Breast epithelium (tissue), 4 donors: ENCODE measurements at places on chromosomes 4 and X. TPM values are rescaled to one million over a fixed set of nuclear protein-coding genes. Genes with fewer than 3 reads are reported as not detected.

DNA sequence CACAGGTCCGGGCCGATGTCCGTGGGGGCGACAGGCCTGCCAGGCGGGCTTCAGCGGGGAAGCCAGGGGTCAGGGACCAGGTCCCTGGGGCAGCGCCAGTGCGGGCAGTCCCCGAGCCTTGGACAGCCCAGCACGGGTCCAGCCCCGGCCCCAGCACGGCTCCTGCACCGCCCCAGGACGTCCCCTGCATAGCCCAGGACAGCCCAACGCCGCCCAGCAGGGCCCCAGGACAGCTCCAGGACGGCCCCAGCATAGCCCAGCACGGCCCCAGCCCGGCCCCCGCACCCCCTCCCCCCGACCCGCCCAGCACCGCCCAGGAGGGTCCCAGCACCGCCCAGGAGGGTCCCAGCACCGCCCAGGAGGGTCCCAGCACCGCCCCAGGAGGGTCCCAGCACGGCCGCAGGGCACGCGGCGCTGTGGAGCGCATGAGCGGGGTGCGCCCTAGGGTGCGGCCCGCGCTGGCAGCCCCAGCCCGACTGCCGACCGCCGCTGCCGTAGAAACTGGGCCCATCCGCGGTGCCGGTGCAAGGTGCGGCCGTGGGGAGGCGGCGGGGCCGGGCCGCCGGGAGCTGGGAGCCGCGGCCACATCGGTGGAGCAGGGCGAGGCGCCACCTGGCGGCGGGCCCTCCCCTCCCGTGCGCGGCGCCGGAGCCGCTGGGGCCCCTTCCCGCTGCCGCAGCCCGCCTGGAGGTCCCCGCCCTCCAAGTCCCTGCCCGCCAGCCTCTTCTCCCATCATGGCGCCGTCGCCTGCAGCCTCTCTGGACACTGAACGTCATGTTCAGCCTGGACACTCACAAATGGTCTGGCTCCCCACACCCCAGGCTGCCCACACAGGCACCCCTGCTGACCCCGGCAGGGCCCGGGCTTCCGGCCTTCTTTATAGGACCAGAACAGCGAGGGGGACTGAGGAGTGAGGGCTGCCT is 106.8 kb upstream of the NKX1-1 start:
- DNase-seq = no peak

GRCh38 chr4:121164291-121164690 is at the start of gene TNIP3:
TSS of gene TNIP3 (minus strand) at chr4:121164321. CDS start at chr4:121164125, 196 bp downstream.
- DNase-seq = no peak

LPAR4 gene
- 0.32 TPM for total RNA-seq

DNA sequence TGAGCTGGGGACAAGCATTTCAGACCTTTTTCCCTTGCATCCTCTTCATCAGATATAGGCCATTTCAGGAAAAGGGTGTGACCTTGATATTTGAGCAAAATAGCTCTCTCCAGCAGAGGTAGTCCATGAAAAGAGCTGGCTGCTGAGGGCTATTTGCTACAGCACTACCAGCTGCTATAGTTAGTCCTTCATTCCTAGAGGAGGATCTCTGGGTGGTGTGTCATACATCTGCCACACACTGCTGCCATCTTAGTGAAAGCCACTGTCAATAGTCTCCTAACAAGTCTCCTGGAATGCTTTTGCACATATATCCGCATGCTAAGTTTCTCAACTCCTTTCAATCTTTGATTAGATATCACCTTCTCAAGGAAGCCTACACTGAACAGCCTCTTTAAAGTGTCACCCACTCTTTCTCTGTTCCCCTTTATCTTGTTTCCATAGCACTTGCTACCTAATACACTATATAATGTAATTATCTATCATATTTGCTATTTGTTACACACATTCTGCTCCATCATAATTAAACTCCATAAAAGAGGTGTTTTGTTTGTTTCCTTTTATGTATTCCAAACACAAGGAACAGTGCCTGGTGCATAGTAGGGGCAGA is 131.9 kb downstream of the TBC1D19 start:
- DNase-seq = no peak

FAM149A gene
- 22.9 TPM for total RNA-seq

DNA sequence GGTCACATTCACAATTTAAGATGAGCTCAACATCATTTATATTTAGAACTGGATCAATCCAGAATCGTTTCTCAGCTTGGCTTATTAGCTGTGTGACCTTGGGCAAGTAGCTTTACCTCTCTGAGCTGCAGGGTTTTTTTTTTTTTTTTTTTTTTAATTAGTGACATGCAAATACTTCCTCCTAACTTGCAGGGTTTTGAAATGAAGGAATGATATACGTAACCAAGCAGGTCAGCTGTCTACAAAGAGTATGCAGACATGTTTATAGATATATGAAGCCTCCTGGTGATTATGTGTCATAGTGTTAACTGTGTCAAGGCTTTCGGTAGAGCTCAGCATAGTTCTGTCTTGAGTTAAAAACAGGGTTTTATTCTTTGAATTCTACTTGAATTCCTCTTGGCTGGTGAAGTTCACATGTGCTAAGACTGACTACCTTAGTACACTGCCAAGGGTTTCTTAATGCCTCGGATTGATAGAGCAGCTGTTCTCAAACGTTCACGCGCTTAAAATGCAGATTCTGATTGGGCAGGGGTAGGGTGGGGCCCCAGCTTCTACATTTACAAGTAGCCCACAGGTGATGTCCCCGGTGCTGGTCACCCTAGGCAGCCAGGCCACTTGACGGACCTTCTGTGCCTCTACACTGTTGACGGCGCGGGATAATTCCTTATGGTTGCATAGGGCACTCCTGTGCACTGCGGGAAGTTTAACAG is 654 bp upstream of the STS start:
- no peak for DNase-seq

- no peak for DNase-seq
Measured at GRCh38 chr4:24519649-24520048, 64.7 kb downstream of the DHX15 start.

MTCP1 gene
- total RNA-seq = 2.3 TPM

XPNPEP2 gene
- 0.44 TPM for total RNA-seq

DNA sequence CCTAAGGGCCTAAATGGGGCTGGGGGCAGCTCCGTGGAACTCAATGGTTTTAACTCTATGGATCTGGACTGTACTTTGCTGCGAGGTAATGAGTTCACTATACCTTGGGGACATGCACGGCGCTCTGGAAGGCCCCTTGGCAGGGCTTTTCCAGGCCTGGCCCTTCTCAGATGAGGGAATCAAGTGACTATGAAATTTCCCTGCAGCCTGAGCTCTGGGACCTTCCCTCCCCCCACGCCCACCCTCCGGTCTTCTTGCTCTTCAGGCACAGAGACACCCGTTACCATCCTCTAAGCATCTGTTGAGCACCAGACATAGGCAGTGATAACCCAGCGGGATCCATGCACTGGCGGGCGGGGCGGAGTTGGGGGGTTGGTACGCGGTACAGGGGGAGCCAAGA is 109.2 kb downstream of the PSAPL1 start:
- DNase-seq = no peak

- DNase-seq = peak; percentile 26
Measured at GRCh38 chr4:1192493-1193205, 20.3 kb upstream of the SPON2 start.

BANK1 gene
- 13.3 TPM for total RNA-seq

DNA sequence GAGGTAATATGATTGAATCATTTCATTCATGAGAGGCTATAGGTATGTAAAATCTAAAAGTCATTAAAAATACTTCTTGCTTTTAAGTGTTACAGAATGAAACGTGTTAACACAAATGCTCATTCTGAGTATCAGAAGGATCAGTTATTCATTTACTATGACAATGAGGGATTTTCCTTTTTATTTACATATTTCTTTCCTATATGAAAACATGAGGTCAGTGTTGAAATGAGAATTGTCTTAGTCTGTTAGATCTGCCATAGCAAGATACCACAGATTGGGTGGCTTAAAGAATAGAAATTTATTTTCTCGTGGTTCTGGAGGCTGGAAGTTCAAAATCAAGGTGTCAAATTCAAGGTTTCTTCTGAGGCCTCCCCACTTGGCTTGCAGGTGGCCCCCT is 181.2 kb downstream of the ARHGAP10 start:
- no peak for DNase-seq

- peak; percentile 49 for DNase-seq
Measured at GRCh38 chr4:104064646-104065577, 345.1 kb upstream of the TACR3 start.

SPANXN4 gene
- total RNA-seq = not detected

FIP1L1 gene
- 43.7 TPM for total RNA-seq

DNA sequence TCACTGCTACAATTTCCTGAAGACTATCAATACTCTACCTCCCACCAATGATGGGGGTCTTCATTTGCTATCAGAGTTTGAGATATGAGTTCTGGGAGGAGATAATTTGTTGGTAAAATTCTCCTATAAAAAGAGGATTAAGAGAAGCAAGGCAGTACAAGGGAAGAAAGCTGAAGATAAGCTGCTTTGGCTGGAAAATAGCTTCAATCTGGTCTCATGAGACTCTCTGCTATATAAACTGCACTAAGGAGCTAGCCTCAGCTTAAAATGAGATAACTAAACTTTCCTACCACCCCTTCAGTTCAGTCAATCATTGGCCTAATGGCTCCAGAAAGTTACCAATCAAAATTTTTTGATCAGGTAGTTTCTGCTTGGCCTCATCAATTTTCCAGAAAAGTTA is 2105.0 kb downstream of the ARAP2 start:
- no peak for DNase-seq

GRCh38 chr4:15925830-15926229 is 12.7 kb downstream of the FGFBP1 start:
- DNase-seq = no peak

GRCh38 chr4:122876456-122876855 is 45.9 kb downstream of the NUDT6 start:
- no peak for DNase-seq

- peak; percentile 41 for DNase-seq
Measured at GRCh38 chr4:128863312-128864075, 54.0 kb downstream of the JADE1 start.

MAGEA11 gene
- not detected for total RNA-seq

- DNase-seq = no peak
Measured at GRCh38 chr4:84479663-84480062, 19.4 kb downstream of the NKX6-1 start.

PLXNB3 gene
- total RNA-seq = 17.9 TPM

DNA sequence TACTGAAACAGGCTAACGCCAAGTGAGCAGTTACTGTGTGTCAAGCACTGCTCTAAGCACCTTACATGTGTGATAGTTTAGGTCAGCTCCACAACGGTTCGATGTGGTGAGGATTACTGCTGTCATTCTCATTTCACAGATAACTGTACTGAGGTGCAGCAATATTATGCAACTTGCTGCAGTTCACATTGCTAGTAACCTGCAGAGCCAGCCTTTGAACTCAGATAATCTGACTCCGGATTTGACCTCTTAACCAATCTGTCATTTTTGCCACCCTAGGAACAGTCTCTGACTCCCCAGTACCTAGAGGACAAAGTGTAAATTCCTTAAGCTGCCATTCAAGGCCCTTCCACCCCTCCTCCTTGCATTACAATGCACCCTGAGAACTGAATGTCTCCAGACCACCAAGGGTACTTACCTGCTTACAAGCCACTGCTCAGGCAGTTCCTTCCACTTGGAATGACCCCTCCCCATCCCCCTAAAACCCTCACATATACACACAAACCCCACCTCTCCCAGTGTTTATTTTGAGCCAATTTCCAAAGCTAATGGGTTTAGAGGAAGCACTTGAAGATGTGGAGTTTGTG is 24.9 kb downstream of the EFNB1 start:
- DNase-seq = no peak

DNA sequence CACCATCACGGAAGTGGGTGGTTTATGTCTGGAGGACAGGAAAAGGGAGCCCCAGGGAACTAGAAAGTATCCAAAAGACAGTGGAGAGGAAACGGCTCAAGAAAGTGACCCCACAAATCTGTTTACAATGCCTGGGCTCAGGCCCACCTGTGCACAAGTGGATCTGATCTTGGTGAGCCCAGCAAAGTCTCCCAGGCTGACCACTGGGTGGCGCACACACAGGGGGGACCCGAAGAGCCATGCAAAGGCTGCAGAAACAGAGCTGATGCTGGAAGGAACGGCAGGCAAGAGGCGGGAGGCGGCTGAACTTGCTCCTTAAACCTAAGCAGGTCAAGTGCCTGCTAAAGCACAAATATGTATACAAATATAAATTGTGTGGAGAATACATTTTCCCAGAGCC is 9.6 kb downstream of the HAUS7 start:
- no peak for DNase-seq

DNA sequence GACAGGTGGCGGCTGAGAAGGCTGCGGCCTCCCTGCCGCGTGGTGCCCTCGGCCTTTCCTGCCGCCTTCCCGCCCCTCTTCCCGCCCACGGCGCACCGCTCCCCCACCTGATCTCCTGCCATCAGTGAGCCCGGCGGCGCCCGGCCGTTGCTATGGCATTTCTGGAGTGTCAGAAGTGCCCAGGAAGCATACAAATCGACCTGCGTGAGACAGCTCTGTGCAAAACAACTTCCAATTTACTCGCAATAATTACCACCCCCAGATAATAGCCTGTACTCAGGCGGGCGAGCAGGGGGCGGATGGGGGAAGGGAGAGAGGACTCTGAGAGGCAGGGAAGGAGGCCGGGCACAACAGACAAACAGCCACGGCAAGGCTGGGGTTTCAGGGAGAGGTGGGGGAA is 16.6 kb upstream of the ERCC6L start:
- no peak for DNase-seq

SSX1 gene
- total RNA-seq = not detected

DNA sequence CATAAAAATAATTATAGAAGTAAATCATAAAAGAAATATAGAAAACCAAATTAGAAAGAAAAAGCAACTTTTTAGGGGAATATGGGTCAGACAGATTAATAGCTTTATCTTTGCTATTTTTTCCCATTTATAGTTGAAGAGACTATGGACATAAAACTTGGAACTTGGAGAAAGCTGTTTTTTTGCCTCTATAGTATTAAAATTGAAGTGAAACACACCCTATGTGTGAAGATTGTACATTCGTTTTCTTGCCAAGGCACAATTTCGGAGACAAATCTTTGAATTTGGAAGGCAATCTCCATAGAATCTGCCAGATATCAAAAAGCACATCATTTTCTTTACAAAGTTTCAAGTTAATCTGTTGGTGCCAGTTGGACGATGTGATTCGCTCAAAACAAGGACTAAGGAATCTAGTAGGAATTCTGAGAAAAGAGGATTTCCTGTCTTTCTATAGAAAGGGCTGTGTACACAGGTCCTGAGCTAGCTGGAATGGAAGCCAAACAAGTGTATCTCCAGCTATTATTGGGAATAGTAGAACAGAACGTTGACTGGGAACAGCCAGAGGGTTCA is 156.3 kb downstream of the SLC7A11 start:
- DNase-seq = no peak
